Nasal cavity respiratory epithelium epithelial cell of viscerocranial mucosa (primary cell): ENCODE measurements at places on chromosomes 1 and 21. TPM values are rescaled to one million over a fixed set of nuclear protein-coding genes. Genes with fewer than 3 reads are reported as not detected.

Gene KRTAP8-1
- not detected in 2 replicates for total RNA-seq

Gene HES4
- 34.5 and 46.5 TPM in 2 replicates for total RNA-seq

Gene GJA9
- total RNA-seq: under 0.01 and 0.50 TPM in 2 replicates

Gene TNFRSF9
- total RNA-seq: 0.64 and 2.7 TPM in 2 replicates

Gene EVA1C
- 8.9 and 11.1 TPM in 2 replicates for total RNA-seq

Gene HPDL
- total RNA-seq: 0.34 and 0.50 TPM in 2 replicates

Gene HMCN1
- total RNA-seq: 0.85 and 1.0 TPM in 2 replicates

Gene SHISA4
- total RNA-seq: 3.4 and 4.0 TPM in 2 replicates

Gene TMEM54
- total RNA-seq: 68.4 and 106 TPM in 2 replicates

Gene SLC44A5
- total RNA-seq: 2.5 and 3.1 TPM in 2 replicates

Gene TMEM125
- total RNA-seq: 2.8 and 15.4 TPM in 2 replicates

Gene SPRR3
- 67.3 and 122 TPM in 2 replicates for total RNA-seq

Gene TMEM269
- 0.07 and 0.34 TPM in 2 replicates for total RNA-seq

Gene ROR1
- 0.68 and 3.9 TPM in 2 replicates for total RNA-seq

Gene S1PR1
- total RNA-seq: 0.28 and 0.34 TPM in 2 replicates

Gene MTMR11
- total RNA-seq: 1.7 and 3.1 TPM in 2 replicates

Gene ABCG1
- total RNA-seq: 32.0 and 81.0 TPM in 2 replicates

Gene PANK4
- total RNA-seq: 21.2 and 23.8 TPM in 2 replicates

Gene TARBP1
- total RNA-seq: 22.9 and 38.7 TPM in 2 replicates

Gene AVPR1B
- total RNA-seq: not detected in 2 replicates

Gene SSBP3
- 3.1 and 5.3 TPM in 2 replicates for total RNA-seq

Gene GDAP2
- total RNA-seq: 29.0 and 45.5 TPM in 2 replicates

Gene CYB5RL
- 3.8 and 4.1 TPM in 2 replicates for total RNA-seq

Gene EFNA4
- 5.5 and 8.8 TPM in 2 replicates for total RNA-seq

Gene LAMTOR2
- total RNA-seq: 60.7 and 67.3 TPM in 2 replicates

Gene JAM2
- not detected in 2 replicates for total RNA-seq

Gene F13B
- not detected in 2 replicates for total RNA-seq

Gene METTL13
- 22.2 and 33.5 TPM in 2 replicates for total RNA-seq

Gene FAM163A
- total RNA-seq: not detected in 2 replicates

Gene MPL
- not detected in 2 replicates for total RNA-seq

Gene SRRM1
- total RNA-seq: 31.4 and 40.5 TPM in 2 replicates

Gene RAB7B
- total RNA-seq: 1.7 and 22.7 TPM in 2 replicates

Gene DOCK7
- total RNA-seq: 29.0 and 78.2 TPM in 2 replicates

Gene IGSF8
- 37.9 and 79.6 TPM in 2 replicates for total RNA-seq

Gene OR2T11
- total RNA-seq: not detected in 2 replicates

Gene ARHGEF19
- 5.1 and 11.0 TPM in 2 replicates for total RNA-seq

Gene GOLT1A
- 0.71 and 3.4 TPM in 2 replicates for total RNA-seq

Gene ABL2
- 38.3 and 68.5 TPM in 2 replicates for total RNA-seq

Gene AIM2
- not detected in 2 replicates for total RNA-seq

Gene SLC1A7
- total RNA-seq: not detected in 2 replicates

Gene RCC2
- 113 and 158 TPM in 2 replicates for total RNA-seq

Gene SPRR2A
- 4.8 and 25.3 TPM in 2 replicates for total RNA-seq

Gene TEX38
- not detected in 2 replicates for total RNA-seq

Gene RSPH1
- total RNA-seq: 0.34 and 0.36 TPM in 2 replicates

Gene LAMC2
- 1,196 and 2,227 TPM in 2 replicates for total RNA-seq

Gene LCE1E
- total RNA-seq: not detected in 2 replicates

Gene SRGAP2B
- 34.2 and 36.2 TPM in 2 replicates for total RNA-seq

Gene TSACC
- total RNA-seq: 0.34 and 0.36 TPM in 2 replicates

Gene GNG12
- total RNA-seq: 101 and 132 TPM in 2 replicates

Gene ZNF593OS
- not detected in 2 replicates for total RNA-seq

Gene C4BPA
- not detected in 2 replicates for total RNA-seq

Gene ARPC5
- total RNA-seq: 78.6 and 173 TPM in 2 replicates

Gene WNT3A
- total RNA-seq: under 0.01 and 0.07 TPM in 2 replicates

Gene SPRR2G
- 2.1 TPM in 1 of 2 replicates, not detected in the other for total RNA-seq

Gene SPRR1B
- 53.0 and 86.5 TPM in 2 replicates for total RNA-seq
